ENCODE measurements at places on chromosomes 3 and 15.

DNA sequence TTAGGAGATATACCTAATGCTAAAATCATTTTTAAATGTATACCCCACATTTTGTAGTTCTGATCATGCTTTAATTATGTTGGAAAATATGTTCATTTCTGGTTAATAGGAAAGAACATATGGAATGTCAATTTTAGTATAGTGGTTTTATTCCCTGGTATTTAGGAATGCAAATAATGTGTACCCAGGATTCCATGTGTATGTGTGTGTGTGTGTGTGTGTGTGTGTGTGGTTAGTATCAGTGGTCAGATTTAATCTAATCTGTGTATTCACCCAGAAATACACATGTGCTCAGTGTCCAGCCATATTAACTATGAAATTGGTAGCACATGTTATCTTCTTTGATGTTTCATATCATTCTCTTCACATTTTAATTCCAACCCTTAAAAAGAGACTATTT, 233.5 kb upstream of the DCBLD2 start:
- no peak for DNase-seq

GRCh38 chr3:157420606-157421130, 16.0 kb upstream of the PTX3 start:
- no peak for DNase-seq

DNA sequence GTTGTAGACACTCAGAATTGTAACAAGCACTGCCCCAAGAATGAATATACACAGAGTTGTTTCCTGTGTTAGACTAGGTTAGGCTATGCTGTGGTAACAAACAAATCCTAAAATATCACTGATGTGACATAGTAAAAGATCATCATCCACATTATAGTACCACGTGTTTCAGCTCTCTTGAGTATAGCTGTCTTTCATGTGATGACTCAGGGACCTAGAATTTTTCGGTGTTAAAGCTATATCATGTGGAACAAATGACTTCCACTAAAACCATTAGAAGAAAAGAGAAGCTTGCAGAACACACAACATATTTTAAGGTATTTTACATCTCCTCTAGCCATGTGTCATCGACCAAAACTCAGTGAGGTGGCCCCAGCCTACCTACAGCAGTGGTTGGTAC, 307.9 kb upstream of the RBMS3 start:
- DNase-seq = no peak

DNA sequence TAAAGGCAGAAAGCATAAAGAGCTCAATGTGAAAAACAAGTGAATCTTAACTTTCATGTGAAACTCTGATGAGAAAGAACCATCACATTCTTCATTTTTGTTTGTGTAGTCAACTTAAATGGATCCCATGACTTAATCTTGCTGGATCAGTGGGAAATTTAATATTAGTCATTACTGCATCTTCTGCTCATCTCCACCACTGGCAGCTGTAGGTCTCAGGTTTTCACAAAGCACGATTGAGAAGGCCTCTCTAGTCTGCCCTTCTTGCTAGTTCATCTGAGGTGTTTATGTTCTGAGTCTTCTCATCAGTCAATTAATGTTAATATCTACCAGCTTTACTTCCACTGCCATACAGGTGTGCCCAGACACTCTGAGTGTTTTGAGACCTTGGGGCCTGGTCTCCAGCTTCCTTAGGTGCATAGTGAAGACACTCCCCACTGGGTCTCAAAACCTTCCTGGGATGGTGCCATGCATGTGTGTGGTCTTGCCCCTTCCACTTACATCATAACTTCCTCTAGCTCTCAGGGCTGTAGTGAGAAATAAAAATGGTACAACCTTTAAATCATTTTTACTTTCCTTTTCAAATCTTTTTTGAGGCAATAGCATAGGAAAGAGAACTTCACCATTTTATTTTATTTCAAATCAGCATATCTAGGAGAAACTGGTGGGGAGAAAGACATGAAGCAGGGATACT, 421.6 kb upstream of the CBLB start:
- DNase-seq = no peak

DNA sequence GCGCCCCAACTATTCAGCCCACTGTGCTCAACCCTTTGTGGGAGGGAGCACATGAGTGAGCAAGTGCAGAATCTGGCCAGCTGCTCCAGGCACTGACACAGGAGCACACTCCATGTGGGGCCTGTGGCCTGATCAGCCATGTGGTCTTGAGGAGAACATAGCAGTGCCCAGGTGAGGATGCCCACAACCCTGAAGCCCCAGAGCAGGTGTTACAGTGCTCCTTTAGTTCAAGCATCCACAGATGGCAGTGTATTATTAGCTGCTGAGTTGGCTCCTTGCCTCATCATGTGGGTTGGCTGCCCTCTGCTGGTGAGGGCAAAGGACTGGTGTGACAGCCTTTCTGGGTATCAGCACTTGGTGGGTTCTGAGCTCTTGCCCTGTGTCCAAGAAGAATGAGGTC, 1588.2 kb downstream of the SI start:
- DNase-seq = peak; percentile 46

All from ACHN (cell line).